ENCODE measurements at places on chromosomes 11 and 22. TPM values are rescaled to one million over a fixed set of nuclear protein-coding genes. Genes with fewer than 3 reads are reported as not detected.

The SLC25A18 gene
- 1.9 TPM for polyA plus RNA-seq

The SAAL1 gene
- polyA plus RNA-seq = 11.5 TPM

The SHISA8 gene
- polyA plus RNA-seq = 0.15 TPM

The CPT1A gene
- 7.0 TPM for polyA plus RNA-seq

The KLHDC7B gene
- polyA plus RNA-seq = 0.25 TPM

The ART1 gene
- polyA plus RNA-seq = not detected

The MMP8 gene
- polyA plus RNA-seq = 0.20 TPM

The INSC gene
- 0.75 TPM for polyA plus RNA-seq

The C1QTNF5 gene
- polyA plus RNA-seq = 12.7 TPM

The SSTR3 gene
- not detected for polyA plus RNA-seq

The TNNI2 gene
- 23.4 TPM for polyA plus RNA-seq

The MMP12 gene
- polyA plus RNA-seq = 1.4 TPM

The SLC43A1 gene
- 24.6 TPM for polyA plus RNA-seq

Measured in stomach (tissue), 19 donors.